ENCODE measurements at places on chromosomes 7 and 10. TPM values are rescaled to one million over a fixed set of nuclear protein-coding genes. Genes with fewer than 3 reads are reported as not detected.
A peak's percentile ranks its signal among the peaks of the same experiment; 100 is the strongest.

DNA sequence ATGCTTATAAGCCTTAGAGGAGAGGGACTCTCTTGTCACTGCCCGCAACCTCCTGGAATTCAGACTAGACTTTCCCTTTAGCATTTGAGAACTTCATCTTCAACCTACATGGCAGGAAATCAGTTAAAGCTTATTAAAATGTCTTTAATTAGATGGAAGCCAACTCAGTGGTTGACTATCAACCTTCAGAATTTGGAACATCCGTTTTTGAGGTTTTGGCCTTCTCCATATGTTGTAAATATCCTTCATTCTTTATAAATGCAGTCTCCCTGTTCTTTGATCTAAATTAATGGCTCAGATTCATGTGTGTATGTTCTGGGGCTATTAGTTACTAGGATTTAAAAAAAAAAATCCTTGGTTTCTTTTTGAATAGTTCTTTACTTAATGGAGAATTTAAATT, 85.0 kb downstream of the ANKRD61 start:
- no peak overlapping the region for H3K27ac ChIP-seq
- DNase-seq = no peak
- H3K4me1 ChIP-seq = no peaks in the 10 kb centered on the region
- H3K4me3 ChIP-seq = no peak overlapping the region
- H3K27me3 ChIP-seq = no peaks in the 10 kb centered on the region

DNA sequence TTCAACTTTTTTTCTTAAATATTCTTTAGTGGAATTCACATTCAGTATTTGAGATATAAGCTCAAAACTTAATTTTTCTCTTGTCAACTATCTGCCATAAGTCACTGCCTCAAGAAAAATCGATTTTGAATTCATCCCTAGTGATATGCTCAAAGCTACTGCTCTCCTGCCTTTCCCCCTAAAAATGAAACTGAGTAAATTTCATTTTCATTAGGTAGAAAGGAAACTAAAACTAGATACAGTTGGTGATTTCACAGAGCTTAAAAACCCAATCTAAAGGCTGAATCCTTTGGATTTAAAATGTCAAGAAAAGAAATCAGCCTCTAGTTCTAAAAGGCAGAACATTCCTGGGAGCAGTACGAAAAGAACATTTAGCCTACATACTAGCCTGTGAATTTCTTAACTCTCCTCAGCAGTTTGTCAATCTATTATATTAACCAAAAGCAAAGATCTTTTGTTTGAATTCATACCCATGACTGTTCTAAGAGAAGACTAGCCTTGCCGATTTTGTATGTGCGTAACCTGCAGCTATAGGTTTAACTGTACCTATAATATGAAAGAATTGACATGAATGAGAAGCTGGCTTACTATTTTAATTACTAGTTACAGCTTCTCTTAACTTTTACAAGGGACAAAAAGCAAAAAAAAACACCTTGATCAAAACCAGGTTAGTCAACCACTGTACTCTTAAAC, 4.9 kb upstream of the FAM53B start:
- H3K4me1 ChIP-seq = no peaks in the 10 kb centered on the region
- peaks cover 8% of the 10 kb centered on the region for H3K36me3 ChIP-seq
- H3K27ac ChIP-seq = no peak overlapping the region
- no peak for DNase-seq

- DNase-seq = no peak
- H3K27ac ChIP-seq = no peak overlapping the region
- no peak overlapping the region for H3K4me3 ChIP-seq
- H3K4me1 ChIP-seq = peaks cover 4% of the 10 kb centered on the region
- H3K27me3 ChIP-seq = no peaks in the 10 kb centered on the region
- H3K36me3 ChIP-seq = no peaks in the 10 kb centered on the region
These were observed 5.7 kb upstream of the PON2 start for GRCh38 chr7:95440394-95441038.

- peaks cover 17% of the 10 kb centered on the region for H3K4me1 ChIP-seq
- no peak for DNase-seq
- H3K4me3 ChIP-seq = no peak overlapping the region
These were observed 8.8 kb downstream of the CUX1 start for GRCh38 chr7:101826081-101826835.

- no peak overlapping the region for H3K4me3 ChIP-seq
- H3K27me3 ChIP-seq = no peaks in the 10 kb centered on the region
- H3K4me1 ChIP-seq = peaks cover 33% of the 10 kb centered on the region
- H3K27ac ChIP-seq = no peak overlapping the region
- no peaks in the 10 kb centered on the region for H3K36me3 ChIP-seq
These were observed 35.1 kb downstream of the SDK1 start for GRCh38 chr7:3336042-3336665.

- no peak overlapping the region for H3K4me3 ChIP-seq
- H3K27me3 ChIP-seq = peaks cover 73% of the 10 kb centered on the region
- no peak for DNase-seq
- no peaks in the 10 kb centered on the region for H3K4me1 ChIP-seq
- no peak overlapping the region for H3K27ac ChIP-seq
These were observed 116.9 kb upstream of the ADARB2 start for GRCh38 chr10:1854271-1854670.

- no peak overlapping the region for H3K27ac ChIP-seq
- no peaks in the 10 kb centered on the region for H3K27me3 ChIP-seq
- H3K36me3 ChIP-seq = no peaks in the 10 kb centered on the region
- peak; percentile 74 for DNase-seq
- H3K4me1 ChIP-seq = no peaks in the 10 kb centered on the region
- H3K4me3 ChIP-seq = no peak overlapping the region
These were observed 48.7 kb upstream of the FXYD4 start for GRCh38 chr10:43322769-43323168.

DNA sequence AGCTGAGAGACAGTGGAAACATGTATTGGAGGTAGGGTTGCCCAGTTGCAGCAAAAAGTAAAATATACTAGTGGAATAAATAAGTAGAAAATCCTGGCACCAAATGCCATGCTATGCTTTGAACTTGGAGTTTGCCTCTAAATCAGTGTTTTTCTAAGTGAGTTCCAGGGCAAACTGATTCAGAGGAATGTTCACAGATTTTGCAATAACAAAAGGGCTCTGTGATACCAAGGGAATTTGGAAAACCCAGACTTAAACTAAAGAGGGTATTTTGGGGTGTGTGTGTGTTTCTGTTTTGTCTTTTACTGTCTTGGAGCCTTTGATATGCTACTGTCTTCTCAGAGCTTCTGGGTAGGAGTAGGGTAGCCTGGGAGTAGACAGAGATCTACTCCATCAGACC, 39.9 kb downstream of the SLC26A4 start:
- H3K27ac ChIP-seq = no peak overlapping the region
- no peaks in the 10 kb centered on the region for H3K36me3 ChIP-seq
- H3K4me3 ChIP-seq = no peak overlapping the region
- peaks cover 6% of the 10 kb centered on the region for H3K27me3 ChIP-seq

- H3K4me3 ChIP-seq = no peak overlapping the region
- peak overlapping the region; percentile 55 for H3K27ac ChIP-seq
- peaks cover 17% of the 10 kb centered on the region for H3K4me1 ChIP-seq
- H3K36me3 ChIP-seq = peaks cover 28% of the 10 kb centered on the region
- peak; percentile 72 for DNase-seq
These were observed 26.8 kb downstream of the TACR2 start for GRCh38 chr10:69389827-69390490.

DNA sequence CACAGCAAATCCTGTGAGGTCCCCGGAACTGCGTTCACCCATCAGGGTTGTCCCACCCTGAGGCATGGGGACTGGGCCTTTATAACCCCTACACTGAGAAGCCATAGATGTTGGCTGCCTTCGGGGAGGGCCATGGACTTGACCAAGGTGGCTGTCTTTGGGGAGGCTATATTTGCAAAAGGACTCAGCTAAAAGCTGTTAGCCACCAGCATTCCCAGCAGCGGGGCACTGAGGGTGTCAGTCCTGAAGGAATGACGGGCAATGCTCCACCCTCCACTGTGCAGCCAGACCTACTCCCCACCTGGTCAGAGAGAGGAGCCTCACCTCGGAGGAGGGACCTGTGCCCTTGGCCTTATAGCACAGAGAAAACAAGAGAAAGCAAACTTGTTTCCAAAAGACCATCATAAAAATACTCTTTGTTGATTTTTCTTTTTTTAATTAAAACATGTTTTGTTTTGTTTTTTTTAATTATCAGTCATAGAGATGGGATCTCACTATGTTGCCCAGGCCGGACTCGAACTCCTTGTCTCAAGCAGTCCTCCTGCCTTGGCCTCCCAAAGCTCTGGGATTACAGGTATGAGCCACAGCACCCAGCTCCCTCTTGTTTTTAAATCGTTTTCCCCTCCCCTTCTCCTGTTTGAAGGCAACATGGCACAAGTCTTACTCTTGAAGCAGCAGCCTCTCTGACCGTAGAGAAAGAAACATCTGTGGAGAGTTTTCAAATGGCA, 26.7 kb upstream of the CUX1 start:
- H3K36me3 ChIP-seq = no peaks in the 10 kb centered on the region
- no peak for DNase-seq
- H3K27ac ChIP-seq = no peak overlapping the region
- H3K4me1 ChIP-seq = no peaks in the 10 kb centered on the region

The NPY4R2 gene
- not detected for total RNA-seq

The STRIP2 gene
- 10.7 TPM for total RNA-seq

The AGR3 gene
- not detected for total RNA-seq

The GPR26 gene
- total RNA-seq = not detected

All from A673 (cell line).